ENCODE measurements at places on chromosomes 1 and 21. TPM values are rescaled to one million over a fixed set of nuclear protein-coding genes. Genes with fewer than 3 reads are reported as not detected.

FAM177B gene
- total RNA-seq, result not detected

PEX11B gene
- total RNA-seq, result 27.5 TPM

CYP2J2 gene
- total RNA-seq, result 0.29 TPM

PRR9 gene
- 0.22 TPM for total RNA-seq

DNASE2B gene
- total RNA-seq, result not detected

GPA33 gene
- not detected for total RNA-seq

BMP8B gene
- 0.14 TPM for total RNA-seq

NECTIN4 gene
- 2.6 TPM for total RNA-seq

AZIN2 gene
- total RNA-seq, result 6.2 TPM

GBP3 gene
- total RNA-seq, result 38.3 TPM

MUTYH gene
- total RNA-seq, result 17.3 TPM

LRRC3 gene
- total RNA-seq, result 0.29 TPM

RFX5 gene
- 34.2 TPM for total RNA-seq

COP1 gene
- 68.6 TPM for total RNA-seq

CACNA1S gene
- not detected for total RNA-seq

MYOG gene
- total RNA-seq, result not detected

SLC25A34 gene
- total RNA-seq, result 0.43 TPM

EYA3 gene
- total RNA-seq, result 27.6 TPM

KRTAP12-2 gene
- total RNA-seq, result not detected

GGPS1 gene
- 23.2 TPM for total RNA-seq

C21orf58 gene
- total RNA-seq, result 11.2 TPM

OR2L8 gene
- total RNA-seq, result not detected

C1orf185 gene
- total RNA-seq, result not detected

GBP5 gene
- total RNA-seq, result under 0.01 TPM

HSD3B1 gene
- not detected for total RNA-seq

DDI2 gene
- 19.0 TPM for total RNA-seq

FHAD1 gene
- total RNA-seq, result not detected

PRAMEF17 gene
- total RNA-seq, result not detected

SKI gene
- 20.6 TPM for total RNA-seq

OPTC gene
- not detected for total RNA-seq

TEX38 gene
- total RNA-seq, result not detected
